ENCODE measurements at places on chromosomes 1 and 21. TPM values are rescaled to one million over a fixed set of nuclear protein-coding genes. Genes with fewer than 3 reads are reported as not detected.

- H3K36me3 ChIP-seq, result peaks cover 3% of the 10 kb centered on the region
- no peak overlapping the region for H3K4me3 ChIP-seq
- no peak overlapping the region for H3K27ac ChIP-seq
- no peak for DNase-seq
- no peaks in the 10 kb centered on the region for H3K27me3 ChIP-seq
Observed at GRCh38 chr1:46772571-46772970, 26.3 kb upstream of the CYP4B1 start.

DNA sequence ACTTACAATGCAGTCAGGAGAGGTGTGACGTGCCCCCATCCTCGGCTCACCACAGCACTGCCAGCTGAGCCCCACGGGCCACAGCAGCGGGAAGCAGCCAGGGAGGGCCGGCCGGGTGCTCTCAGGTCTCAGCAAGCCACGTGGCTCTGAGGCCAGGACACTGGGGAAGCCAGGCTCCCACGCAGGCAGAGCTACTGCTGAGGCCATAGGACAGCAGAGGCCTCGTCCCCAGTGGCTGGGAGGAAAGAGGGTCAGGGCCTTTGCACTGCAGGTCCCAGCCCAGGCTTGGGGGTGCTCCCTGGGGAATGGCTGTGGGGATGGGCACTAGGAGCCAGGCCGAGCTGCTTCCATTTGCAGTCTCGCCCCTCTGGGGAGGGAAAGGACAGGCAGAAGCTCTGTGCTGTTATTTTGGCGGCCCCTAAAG, 5.8 kb downstream of the LRRC47 start:
- DNase-seq, result no peak
- no peak overlapping the region for H3K27ac ChIP-seq
- peaks cover 47% of the 10 kb centered on the region for H3K36me3 ChIP-seq
- no peak overlapping the region for H3K4me3 ChIP-seq
- H3K27me3 ChIP-seq, result no peaks in the 10 kb centered on the region

- peak; percentile 77 for DNase-seq
- peaks cover 28% of the 10 kb centered on the region for H3K4me1 ChIP-seq
- H3K4me3 ChIP-seq, result peak within 1 kb of the TSS; percentile 64
- peaks cover 9% of the 10 kb centered on the region for H3K27me3 ChIP-seq
- peak within 1 kb of the TSS; percentile 63 for H3K27ac ChIP-seq
Observed at GRCh38 chr1:233327651-233328141, at the start of gene MAP3K21. Gene MAP3K21 (plus strand): TSS chr1:233327724. CDS start chr1:233328029, 305 bp downstream.

DNA sequence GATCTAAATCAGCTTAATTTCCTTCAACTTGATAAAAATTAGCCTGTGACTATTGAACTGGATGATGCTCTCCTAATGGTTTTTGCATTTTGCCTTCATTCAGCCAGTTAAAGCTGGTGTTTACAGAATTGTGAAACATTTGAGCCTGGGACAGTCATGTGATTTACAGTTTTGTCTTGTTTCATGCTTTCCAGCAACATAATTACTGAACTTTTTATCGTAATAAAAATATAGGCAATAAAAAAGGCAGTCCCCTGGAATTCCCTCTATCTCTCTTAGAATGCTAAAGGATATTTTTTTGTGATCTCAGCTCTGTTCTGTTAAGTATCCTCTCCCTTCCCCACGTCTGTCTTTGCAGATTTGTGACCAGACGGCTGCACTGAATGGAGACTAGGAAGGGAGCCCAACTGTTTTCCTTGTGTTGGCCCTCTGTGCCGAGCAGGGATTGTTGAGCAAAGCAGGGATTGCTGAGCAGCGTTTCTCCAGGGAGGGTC, 70.3 kb upstream of the RGL1 start:
- H3K27me3 ChIP-seq, result no peaks in the 10 kb centered on the region
- no peak overlapping the region for H3K27ac ChIP-seq
- no peaks in the 10 kb centered on the region for H3K36me3 ChIP-seq
- no peak for DNase-seq
- no peak overlapping the region for H3K4me3 ChIP-seq
- peaks cover 5% of the 10 kb centered on the region for H3K4me1 ChIP-seq

- H3K27me3 ChIP-seq, result no peaks in the 10 kb centered on the region
- H3K27ac ChIP-seq, result no peak overlapping the region
- no peak overlapping the region for H3K4me3 ChIP-seq
- H3K36me3 ChIP-seq, result no peaks in the 10 kb centered on the region
Observed at GRCh38 chr21:26453267-26453666, 119.8 kb downstream of the CYYR1 start.

GRCh38 chr1:58778385-58779000, 5.4 kb downstream of the JUN start:
- peaks cover 7% of the 10 kb centered on the region for H3K36me3 ChIP-seq
- no peak for DNase-seq
- H3K27ac ChIP-seq, result no peak overlapping the region
- H3K4me3 ChIP-seq, result no peak overlapping the region

DNA sequence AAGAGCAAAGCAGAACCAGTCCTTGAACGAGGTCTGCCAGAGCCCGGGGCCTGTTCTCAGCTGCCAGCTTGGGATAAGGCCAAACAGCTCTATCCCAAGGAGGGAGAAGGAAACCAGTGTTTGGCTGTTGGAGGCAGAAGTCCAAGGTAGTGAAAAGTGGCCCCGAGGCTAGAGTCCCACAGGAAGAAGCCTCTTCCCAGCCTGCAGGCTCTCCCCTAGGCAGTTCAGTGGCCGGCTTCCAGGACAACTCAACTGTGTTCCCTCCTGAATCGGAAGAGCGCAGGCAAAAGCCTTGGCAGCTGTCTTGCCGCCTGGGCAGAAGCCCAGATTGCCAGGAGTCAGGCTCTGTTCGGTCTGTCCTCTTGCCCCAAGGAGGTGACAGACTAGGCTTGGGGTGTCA, 19.3 kb downstream of the QSOX1 start:
- peaks cover 34% of the 10 kb centered on the region for H3K4me1 ChIP-seq
- H3K36me3 ChIP-seq, result peaks cover 4% of the 10 kb centered on the region
- DNase-seq, result no peak
- no peak overlapping the region for H3K4me3 ChIP-seq
- H3K27me3 ChIP-seq, result no peaks in the 10 kb centered on the region

DNA sequence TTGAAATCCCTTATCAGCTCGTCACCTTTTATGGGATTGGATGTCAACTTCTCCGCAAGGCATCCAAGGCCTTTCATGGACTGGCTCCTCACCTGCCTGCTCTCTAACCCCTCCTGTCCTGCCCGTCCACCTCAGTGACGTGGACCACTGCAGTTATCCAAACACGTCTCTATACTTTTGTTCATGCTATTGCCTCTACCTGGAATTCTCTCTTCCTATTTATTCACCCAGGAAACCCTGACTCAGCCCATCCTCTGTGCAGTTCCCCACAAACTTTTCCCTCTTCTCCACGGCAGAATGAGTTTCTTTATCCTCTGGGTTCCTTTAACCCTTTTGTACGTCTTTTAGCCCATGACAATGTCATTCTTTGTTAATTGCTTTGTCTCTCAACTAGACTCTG, 5.1 kb upstream of the UTP25 start:
- no peak overlapping the region for H3K4me3 ChIP-seq
- H3K4me1 ChIP-seq, result peaks cover 36% of the 10 kb centered on the region
- no peak for DNase-seq

- no peaks in the 10 kb centered on the region for H3K36me3 ChIP-seq
- peaks cover 9% of the 10 kb centered on the region for H3K4me1 ChIP-seq
- H3K27ac ChIP-seq, result no peak overlapping the region
- DNase-seq, result no peak
- no peaks in the 10 kb centered on the region for H3K27me3 ChIP-seq
Observed at GRCh38 chr1:63590166-63590560, 3.0 kb upstream of the PGM1 start.

- no peak for DNase-seq
- no peaks in the 10 kb centered on the region for H3K36me3 ChIP-seq
- H3K27me3 ChIP-seq, result no peaks in the 10 kb centered on the region
- H3K4me1 ChIP-seq, result no peaks in the 10 kb centered on the region
Observed at GRCh38 chr1:224671076-224671475, 55.0 kb downstream of the CNIH3 start.

DNA sequence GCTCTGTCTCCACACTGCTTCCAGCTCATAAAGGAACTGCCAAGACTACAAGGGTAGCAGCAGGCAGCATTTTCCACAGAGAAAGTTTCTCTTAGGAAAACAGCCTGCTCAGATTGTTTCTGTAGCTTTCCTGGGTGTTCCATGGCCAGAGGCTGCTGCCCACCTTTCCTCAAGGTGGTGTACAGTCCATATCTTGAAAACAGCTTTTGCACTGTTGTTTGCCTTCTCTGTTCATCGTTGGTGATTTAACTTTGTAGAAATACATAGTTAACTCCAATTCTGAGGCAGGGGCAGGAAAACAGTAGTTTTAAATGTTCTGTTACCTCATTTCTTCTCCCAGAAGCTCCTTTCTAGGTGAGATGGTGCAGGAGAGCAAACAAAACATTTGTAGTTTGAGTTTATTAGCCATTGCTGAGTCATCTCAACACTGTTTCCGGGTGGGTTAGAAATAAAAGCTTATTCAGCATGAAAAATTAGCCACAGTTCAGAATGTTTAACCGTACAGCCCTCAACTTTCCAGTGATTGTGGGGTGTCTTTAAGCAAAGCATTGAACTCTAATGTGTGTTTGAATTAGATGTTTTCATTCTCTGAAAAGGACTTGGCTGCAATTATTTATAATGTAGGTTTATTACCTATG, 41.7 kb downstream of the DIP2A start:
- no peaks in the 10 kb centered on the region for H3K27me3 ChIP-seq
- H3K36me3 ChIP-seq, result peaks cover 63% of the 10 kb centered on the region
- H3K27ac ChIP-seq, result no peak overlapping the region
- no peak for DNase-seq

GRCh38 chr21:37478794-37479193, 112.2 kb downstream of the DYRK1A start:
- peaks cover 25% of the 10 kb centered on the region for H3K36me3 ChIP-seq
- H3K27ac ChIP-seq, result no peak overlapping the region
- DNase-seq, result no peak
- H3K4me3 ChIP-seq, result no peak overlapping the region
- H3K27me3 ChIP-seq, result no peaks in the 10 kb centered on the region

DNA sequence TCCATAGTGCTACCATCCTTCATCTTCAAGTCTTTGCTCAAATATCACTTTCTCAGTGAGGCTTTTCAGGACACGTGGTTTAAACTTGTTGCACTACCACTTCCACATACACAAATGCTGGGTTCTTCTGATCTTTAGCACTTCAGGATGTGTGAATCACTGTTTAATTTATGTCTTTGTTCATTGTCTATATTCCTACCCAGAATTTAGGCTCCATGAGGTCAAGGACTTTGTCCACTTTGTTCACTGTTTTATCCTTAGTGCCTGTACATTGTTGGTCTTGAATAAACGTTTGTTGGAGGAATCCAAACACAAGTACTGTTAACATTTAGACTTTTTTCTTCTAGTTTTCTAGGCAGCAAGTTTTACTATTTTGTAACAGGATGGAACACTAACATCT, 42.6 kb upstream of the RALGPS2 start:
- H3K27ac ChIP-seq, result no peak overlapping the region
- DNase-seq, result no peak
- H3K4me3 ChIP-seq, result no peak overlapping the region

Gene RHBDL2
- total RNA-seq, result 10.6 TPM

All from suprapubic skin (tissue), 4 donors.